Left ventricle myocardium inferior (tissue), 1 donor: ENCODE measurements at places on chromosomes 12 and 14.

DNA sequence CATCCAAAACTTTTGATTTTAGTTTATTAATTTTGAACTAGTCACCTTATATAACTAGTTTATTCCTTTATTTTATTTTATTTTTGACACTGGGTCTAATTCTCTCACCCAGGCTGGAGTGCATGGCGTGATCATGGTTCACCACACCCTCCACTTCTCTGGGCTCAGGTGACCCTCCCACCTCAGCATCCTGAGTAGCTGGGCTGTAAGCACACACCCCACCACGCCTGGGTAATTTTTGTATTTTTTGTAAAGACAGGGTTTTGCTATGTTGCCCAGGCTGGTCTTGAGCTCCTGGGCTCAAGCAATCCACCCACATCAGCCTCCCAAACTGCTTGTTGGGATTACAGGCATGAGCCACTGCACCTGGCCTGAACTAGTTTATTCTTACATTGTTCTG lies 17.3 kb downstream of the PCNX1 start:
- no peak for DNase-seq

DNA sequence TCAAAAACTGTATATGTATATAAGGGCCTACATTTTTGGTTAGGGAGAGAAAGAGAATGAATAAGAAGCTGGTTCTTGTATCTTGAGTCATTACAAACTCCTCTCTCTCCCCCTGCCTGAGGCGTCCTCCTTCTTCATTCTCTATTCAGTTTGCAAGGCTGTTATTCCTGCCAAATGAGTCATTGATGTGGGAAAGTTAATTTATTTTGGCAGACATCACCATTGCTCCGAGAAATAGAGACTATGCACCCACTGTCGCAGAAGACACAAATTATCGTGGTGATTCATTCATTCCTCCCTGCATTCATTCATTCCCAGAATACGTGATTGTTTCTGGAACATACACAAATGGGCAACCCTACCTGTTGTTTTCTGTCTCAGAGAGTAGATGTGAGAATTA lies 112.5 kb upstream of the MED13L start:
- DNase-seq: no peak

DNA sequence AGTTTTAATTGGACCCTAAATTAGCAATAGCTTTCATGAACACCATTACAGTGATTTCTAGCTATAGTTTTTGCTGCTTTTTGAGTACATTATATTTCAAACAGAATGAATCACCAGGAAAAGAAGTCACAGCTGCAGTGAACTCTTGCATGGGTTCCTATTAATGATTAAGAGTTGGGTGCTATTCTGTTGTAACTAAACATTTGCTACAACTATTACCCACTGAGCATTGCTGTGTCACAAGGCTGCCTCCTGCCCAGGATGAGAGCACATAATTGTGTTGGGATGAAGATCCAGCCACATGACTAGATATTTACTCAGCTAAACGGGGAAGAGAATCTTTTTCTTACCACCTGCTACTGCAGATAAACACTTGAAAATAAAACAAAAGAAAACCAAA lies 152.7 kb downstream of the GXYLT1 start:
- DNase-seq: no peak

DNA sequence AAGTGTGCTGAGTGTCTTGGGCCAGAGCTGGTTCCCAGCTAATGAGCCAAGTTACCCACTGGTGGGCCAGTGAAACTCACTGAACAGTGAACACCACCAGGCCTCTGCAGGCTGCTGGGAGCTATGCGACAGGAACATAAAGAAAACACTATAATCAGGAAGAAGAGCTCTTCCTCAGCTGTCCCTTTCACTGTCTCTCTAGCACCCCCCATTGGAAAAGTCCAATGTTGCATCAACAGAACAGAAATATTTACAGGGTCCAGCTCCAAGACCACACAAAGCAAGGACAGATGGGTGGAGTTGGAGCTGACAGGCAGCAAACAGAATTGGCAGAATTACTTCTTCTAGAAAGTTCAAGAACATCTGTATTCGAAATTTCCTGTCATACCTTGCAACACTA lies 903.6 kb upstream of the TMEM132C start:
- no peak for DNase-seq

- no peak for DNase-seq
These were observed 3.2 kb upstream of the TDG start for GRCh38 chr12:103962493-103962892.

DNA sequence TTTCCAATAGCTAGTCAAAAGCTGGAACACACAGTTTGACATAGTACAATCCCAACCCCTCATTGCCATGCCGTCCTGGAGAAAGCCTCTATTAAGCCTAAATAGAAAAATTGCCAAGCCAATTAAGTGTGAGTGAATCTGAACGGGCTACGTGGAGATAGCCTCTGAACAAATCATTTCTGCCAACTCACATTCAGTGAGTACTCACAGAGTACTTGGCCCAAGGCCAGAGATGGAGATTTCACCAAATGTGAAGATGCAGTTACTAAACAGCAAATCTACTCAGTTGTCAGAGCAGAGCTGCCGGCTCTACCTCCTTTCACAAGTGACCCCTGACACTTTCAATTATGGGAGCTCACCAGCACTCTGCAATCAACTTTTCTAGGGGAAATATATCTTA lies 350.0 kb downstream of the GALC start:
- DNase-seq: no peak

DNA sequence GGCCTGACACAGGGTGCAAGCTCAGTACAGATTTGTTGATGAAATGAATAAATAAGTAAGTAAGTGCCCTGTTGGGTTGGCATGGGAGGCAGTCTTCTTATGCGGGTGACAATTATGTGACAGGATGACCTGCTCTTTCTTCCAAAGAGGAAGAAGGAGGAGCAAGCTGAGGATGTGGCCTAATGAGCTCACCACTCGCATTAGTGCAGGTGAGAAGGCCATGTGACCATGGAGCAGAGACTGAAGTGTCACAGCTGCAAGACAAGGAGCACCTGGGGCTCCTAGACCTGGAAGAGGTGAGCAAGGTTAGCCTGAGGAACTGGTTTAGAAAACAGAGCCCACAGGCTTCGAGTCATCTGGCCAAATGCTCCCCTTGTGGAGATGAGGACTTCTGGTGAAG lies 34.9 kb downstream of the LRTM2 start:
- DNase-seq: no peak

DNA sequence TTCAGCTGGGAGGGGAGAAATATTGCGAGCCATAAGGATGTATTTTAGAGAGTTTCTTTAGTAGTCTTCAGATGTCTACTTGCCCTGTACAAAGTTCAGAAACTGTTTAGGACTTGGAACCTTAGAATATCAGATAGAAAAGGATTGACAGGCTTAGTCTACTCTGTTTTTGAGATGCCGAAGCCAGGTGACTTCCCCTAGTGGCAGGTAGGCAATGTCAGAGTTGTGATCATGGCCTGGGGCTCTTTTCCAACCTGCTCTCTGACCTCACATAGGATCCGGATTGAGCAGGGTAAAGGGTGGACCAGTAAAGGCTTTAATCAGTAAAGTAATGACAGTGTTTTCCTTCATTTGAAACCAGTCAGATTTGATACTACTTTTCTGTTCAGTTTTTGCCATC lies 59.6 kb downstream of the PRKCH start:
- no peak for DNase-seq

DNA sequence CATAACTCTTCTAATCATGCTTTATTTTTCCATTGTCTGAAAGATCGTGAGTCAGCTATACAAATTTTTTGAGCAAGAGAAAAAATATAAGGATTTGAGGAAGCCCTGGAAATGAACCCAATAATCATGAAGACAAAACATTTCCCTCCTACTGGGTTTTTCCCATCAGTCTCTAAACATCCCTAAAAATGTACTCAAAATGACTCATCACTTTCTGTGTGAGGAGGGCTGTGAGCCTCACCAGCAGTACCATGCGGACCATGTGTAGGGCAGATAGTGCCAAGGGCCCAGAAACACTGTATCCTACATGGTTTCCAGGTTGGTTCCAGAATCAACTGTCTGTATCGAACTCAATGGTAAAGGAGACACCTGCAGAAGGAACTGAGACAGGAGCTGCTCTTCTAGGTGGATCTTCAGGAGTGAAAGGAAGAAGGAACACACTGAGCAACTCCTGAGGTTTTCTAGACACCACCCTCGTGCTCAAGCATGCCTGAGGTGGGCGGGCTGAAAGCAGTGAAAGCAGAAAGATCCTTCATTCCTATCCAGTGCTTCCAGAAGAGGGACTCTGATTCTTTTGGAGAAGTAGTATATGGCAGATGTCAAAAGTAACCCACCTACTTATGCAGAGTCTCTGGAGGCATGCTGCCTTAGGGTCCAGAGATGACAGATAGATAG lies 48.6 kb upstream of the RHOJ start:
- DNase-seq: no peak

GRCh38 chr14:23984891-23985602 lies 3.7 kb upstream of the DHRS4L2 start:
- DNase-seq: no peak

DNA sequence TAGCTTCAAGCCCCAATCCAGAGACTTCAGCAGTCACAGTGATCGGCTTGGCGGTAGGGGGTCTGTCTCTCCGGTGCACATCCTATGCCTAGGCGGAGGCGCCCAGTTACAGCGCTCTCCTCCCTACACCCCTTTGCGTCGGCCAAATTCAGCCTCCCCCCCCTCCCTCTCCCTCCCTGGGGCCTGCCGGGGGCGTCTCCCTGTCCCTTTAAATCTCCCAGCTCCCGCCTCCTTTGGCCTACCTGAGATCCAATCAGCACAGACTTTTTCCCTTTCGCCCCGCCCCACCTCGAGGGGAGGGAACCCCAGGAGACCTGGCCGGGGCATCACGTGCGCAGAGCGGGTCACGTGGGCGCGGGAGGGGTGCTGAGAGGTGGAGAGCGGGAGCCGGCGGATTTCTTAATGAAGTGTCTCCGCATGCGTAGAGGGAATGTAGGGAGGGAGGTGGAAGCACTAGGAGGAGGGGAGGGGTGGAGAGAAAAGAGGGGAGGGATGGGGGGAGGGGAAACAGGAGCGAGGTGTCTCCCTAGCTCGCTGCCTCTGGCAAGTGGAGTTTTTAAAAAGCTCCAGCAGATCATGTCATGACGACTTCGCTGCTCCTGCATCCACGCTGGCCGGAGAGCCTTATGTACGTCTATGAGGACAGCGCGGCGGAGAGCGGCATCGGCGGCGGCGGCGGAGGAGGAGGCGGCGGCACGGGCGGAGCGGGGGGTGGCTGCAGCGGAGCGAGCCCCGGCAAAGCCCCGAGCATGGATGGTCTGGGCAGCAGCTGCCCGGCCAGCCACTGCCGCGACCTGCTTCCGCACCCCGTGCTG lies at the start of gene HOXC13:
TSS of gene HOXC13 (plus strand) at position 506 of the 815 bp plus-strand sequence. CDS start at position 582, 76 bp downstream.
- DNase-seq: no peak

- DNase-seq: no peak
These were observed 66.5 kb downstream of the PUS7L start for GRCh38 chr12:43692064-43692463.

DNA sequence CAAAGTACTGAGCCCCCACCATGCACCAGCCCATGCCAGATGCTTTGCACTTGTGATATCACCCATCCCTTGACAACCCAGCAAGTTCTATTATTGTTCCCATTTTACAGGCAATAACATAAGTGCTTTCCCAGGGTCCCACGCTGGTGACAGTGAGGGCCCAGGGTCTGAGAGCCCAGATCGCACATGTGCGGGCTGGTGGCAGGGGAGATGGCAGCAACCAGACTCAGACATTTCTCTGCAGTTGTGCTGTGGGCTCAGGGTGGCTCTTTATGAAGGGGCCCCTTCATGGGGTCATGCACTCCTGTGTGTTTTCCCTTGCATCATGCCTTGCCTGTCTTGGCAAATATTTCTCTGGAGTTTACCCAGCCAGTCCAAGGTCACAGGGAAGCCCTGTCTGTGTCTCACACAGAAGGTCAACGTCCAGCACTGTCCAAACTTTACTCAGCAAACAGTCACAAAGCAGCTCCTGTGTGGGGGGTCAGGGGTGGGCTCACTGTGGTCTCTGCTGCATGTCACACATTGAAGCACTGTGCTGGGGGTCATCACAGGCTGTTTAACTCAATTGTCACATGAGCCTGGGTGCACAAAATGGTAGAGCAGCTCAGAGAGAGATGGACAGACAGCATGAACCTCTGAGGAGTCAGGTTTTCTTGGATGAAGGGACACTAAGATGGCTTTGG lies 12.7 kb downstream of the SERPINA5 start:
- DNase-seq: no peak

- DNase-seq: no peak
These were observed 851.4 kb upstream of the SEL1L start for GRCh38 chr14:82385048-82385447.

DNA sequence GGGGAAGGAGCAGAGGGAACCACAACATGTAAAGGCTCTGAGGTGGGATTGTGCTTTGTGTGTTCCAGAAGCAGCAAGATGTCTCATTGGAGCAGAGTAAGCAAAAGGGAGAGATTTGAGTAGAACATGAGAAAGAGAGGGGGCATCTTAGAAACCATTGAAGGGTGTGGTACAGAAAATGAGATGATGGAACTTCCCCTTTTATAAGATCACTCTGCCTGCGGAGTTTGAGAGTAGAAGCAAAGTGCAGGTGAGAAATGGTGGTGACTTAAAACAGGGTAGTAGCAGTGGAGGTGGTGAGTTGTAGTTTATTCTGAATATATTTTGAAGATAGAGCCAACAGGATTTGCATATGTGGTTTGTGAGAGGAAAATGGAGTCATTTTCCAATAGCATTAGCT lies 56.0 kb downstream of the FBXO34 start:
- no peak for DNase-seq

DNA sequence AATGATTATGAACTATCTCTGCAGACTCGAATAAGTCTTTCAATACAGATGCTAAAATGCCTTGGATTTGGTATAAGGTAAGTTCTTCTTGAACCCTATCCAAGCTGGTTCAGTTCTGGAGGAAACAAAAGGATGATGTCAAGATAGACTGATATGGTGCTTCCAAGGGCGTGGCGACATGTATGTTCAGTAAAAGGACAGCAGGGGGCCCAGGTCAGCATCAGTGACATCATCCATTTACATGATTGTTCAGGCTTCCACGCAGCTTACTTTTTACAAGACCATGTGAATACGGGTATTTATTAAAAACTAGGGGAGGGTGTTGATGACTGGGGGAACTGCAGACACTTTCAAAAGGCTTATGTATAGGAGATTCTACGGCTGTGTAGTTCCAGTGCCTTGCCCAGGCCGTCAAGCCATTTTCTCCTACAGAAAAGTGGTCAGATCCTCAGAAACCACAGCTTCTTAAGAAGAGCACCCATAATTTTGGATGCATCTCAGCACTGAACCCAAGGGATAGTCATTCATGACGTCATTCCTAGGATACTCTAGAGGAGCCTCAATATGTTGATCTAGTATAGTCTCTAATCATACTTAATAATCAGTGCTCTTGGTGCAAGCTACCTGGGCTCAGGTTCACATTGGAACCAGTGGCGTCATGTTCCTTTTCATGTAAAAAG lies 527.7 kb downstream of the FUT8 start:
- no peak for DNase-seq

DNA sequence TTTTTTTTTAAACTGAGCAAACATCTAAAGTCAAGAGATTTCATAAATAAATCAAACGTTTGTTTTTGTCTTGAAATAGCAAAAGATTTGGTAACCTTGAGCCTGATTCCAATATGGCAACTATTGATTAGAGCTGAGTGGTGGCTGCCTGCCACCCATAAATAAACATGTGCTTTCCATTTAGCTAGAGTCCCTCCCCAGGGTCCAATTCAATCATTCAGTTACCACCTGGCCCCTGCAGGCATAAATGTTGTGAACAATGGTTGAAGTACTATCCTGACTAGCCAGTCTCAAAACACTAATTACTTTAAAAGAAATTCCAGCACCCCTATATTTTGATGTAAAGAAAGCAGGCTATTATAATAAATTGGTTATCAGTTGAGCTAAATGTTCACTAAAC lies 129.7 kb upstream of the GRIP1 start:
- DNase-seq: no peak

- no peak for DNase-seq
These were observed 142.8 kb downstream of the LRFN5 start for GRCh38 chr14:41749429-41749828.
